Neural progenitor cell (in vitro differentiated cells): ENCODE measurements at places on chromosomes 11 and 22. TPM values are rescaled to one million over a fixed set of nuclear protein-coding genes. Genes with fewer than 3 reads are reported as not detected.

The DEFB131B gene
- total RNA-seq = not detected in 2 replicates

DNA sequence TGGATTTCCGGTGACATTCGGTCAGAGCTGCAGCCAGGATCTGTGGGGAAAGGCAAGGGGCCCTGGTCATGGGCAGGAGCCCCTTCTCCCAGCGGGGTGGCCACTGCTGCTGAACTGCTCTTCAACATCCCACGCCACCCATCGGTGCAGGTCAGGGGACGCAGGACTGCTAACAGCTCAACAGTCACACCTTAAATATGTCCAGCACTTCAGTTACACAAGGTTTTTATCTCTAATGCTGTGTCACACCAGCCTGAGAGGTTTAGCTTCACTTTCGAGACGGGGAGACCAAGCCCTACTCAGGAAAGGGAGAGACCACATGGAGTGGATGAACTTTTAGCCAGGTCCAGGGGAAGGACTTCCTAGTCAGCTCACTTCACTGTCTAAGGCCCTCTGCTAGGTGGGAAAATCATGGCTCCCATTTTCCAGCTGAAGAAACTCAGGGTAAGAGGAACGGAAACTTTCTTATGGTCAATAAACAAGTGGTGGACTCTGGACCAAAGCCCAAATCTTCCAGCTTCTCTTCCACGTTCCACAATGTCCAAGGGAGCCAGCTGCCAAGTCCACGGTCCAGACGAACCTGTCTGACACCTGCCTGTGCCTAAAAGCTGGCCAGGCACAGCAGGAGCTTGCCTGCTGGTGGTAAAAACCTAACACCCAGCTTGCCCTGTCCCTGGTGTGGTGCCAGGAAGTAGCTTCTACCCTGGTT lies 21.0 kb upstream of the CHADL start:
- no peak for DNase-seq

- no peak for DNase-seq
Observed at GRCh38 chr22:35334004-35334403, 34.3 kb downstream of the TOM1 start.

GRCh38 chr11:455566-456147 lies 5.6 kb downstream of the PTDSS2 start:
- no peak for DNase-seq

GRCh38 chr11:20670932-20671403 lies 1.6 kb downstream of the NELL1 start:
- DNase-seq = peak; percentile 34

DNA sequence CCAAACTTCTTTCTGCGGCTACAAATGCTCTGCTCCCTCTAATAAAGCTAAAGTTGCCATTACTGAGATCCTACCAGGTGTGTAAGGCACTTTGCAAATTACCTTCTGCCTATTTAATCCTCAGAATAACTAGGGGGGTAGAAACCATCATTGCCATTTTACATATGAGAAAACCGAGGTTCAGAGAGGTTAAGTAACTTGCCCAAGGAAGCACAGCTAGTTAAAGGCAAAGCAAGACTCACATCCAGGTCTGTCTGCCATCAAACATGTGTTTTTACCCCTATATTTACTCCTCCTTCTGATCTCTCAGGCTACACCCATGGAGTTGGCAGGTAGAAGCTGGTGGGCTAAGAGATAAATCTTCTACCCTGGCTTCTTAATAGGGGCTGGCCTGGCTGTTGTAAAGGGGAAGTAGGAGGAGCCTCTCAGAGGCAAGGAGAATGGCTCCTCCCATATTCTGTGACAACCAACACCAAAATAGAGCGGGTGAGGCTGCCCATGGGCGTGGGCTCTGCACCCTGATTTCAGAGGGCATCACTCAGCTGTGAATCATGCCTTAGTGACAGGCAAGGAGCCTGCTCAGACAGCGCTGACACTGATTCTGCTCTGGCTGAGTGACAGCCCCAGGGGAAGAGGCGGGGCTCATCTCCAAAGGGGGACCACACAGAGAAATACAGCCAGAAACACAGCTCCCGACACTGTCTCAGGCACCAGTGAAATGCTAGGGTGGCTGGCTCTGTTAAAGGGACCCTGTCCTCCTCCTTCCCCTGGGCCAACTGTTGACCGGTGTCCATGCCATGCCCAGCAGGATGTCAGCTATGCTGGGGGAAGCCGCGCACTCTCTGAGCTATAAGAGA lies 106.8 kb downstream of the ABTB2 start:
- peak; percentile 56 for DNase-seq

- DNase-seq = no peak
Observed at GRCh38 chr22:49976439-49977175, 16.0 kb downstream of the PIM3 start.

- DNase-seq = peak; percentile 36
Observed at GRCh38 chr11:8933931-8934330, 1.2 kb upstream of the C11orf16 start.

DNA sequence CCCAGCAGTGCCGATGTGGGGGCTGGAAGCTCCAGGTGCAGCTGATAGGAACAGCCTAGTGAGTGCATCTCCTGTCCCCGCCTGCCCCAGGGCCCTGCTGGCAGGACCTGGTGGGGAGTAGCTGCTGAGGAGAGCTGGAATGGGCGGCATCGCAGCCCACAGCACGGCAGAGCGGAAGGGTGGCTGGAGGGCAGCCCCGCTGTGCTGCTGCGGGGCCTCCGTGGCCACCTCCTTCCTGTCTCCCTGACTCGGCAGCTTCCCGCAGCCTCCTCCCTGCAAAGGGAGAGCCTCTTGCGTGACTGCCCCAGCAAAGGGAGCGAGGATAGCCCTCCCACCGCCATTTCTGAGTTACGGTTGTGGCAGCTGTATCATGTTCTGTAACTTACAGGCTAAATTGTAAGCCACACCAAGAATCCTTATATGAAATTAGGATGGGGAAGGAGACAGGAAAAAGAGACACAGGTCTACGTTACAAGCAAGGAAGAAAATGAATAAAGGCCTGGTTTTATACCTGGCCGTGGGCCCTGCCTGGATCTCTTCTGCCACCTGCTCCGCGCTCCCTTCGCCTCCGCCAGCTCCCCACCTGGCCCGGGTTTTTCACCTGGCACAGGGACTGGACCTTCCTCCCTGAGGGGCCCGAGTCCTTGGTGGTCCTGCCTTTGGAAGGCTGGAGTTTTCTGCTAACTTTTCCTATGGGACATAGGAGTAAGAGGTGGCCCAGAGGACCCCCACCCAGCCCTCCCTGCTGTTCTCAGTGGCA lies 10.0 kb downstream of the TPCN2 start:
- no peak for DNase-seq

GRCh38 chr11:35040221-35040942 lies 98.6 kb upstream of the CD44 start:
- no peak for DNase-seq

- no peak for DNase-seq
Observed at GRCh38 chr11:78310500-78310909, 107.1 kb downstream of the GAB2 start.

DNA sequence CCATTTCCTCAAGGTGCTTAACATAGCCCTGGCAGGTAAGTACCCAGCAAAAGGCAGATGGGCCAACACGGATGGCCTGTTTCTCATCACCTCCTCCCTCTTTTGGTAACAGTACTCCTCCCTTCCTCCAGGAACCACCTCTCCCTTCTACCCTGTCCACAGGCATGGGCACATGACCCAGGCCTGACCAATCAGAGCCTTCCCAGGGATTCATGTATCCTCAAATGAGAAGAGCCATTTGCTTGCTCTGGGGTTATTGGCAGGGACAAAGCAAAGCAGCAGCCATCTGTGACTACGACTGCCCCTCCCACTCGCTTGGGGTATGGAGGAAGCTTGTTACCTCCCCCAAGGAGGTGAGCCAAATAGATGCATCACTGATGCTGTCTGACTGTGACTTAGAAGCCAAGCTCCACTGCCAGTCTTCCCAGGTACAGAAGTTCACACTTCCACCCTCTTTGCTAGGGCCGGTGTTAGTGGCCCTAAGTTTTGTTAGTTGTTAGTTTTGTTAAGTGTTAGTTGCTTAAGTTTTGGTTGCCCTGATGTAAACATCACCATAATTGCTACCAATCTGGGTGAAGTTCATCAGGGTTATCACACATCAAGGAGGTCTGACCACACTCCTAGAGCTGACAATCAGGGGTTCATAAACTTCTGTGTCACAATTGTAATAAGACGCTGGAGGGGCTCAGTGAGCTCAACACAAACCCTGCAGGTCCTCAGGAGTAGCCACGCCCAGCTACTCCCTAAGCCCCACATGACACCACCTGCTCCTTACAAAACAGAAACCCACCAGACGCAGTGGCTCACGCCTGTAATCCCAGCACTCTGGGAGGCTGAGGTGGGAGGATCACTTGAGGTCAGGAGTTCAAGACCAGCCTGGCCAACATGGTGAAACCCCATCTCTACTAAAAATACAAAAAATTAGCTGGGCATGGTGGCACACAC lies 57.3 kb downstream of the ARFGAP3 start:
- no peak for DNase-seq

DNA sequence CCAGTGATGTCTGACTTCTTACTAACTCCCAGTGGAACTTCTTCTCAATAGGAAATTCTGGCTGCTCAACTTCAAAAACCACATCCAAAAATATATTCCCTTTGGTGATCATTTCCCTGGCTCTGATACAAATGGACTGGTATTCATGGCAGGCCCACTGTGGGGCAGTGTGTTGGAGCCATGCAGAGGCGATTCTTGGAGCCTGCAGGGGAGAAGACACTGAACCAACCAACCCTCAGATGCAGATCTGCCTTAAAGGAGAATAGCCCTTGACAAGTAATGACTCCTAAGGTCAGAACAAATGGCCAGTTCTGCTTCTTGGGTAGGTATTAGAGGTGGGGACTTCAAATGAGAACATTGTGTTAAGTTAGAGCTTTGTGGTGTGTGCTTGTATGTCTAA lies 12.2 kb downstream of the OR4D9 start:
- DNase-seq = peak; percentile 24

The OR51I1 gene
- 0.15 TPM in 1 of 2 replicates, not detected in the other for total RNA-seq

The FREY1 gene
- total RNA-seq = 0.99 TPM in 1 of 2 replicates, not detected in the other

- no peak for DNase-seq
Observed at GRCh38 chr22:36303115-36303467, 50.2 kb downstream of the APOL1 start.

GRCh38 chr11:22681281-22681812 lies 14.9 kb downstream of the GAS2 start:
- no peak for DNase-seq

DNA sequence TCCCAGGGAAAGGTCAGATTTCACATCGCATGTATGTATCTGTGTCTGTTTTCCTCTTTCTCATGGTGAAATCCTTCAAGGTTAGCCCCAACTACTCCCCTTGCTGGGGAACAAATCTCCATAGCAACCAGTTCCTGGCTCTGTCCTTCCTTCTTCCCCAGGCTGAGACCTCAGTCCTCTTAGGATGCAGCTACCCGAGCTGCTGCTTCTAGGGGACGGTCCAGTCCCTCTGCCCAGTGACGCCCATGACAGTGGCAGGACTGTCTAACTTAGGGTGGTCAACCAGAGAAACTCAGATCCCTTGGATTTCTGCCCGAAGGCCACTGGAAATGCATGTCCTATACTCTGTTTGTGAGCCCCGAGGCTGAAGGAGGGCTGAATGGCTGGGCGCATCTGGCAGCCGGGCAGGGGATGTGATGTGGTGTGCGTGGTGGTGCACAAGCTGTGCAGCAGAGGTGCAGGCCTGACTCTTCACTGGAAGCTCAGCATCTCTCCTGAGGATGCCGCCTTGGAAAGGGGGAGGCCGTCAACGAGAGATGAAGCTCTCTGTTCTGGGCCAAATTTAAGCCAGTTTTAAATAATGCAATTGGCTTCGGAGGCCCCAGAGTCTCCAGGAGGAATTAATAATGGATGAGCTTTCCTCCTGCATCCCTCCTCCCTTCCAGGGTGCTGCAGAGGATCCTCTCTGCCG lies 118.7 kb upstream of the B3GAT1 start:
- DNase-seq = no peak

- DNase-seq = no peak
Observed at GRCh38 chr11:10650630-10651029, 42.9 kb downstream of the IRAG1 start.

The CLMP gene
- 5.7 and 10.7 TPM in 2 replicates for total RNA-seq

GRCh38 chr22:39021552-39022250 lies 774 bp downstream of the APOBEC3D start:
- no peak for DNase-seq

DNA sequence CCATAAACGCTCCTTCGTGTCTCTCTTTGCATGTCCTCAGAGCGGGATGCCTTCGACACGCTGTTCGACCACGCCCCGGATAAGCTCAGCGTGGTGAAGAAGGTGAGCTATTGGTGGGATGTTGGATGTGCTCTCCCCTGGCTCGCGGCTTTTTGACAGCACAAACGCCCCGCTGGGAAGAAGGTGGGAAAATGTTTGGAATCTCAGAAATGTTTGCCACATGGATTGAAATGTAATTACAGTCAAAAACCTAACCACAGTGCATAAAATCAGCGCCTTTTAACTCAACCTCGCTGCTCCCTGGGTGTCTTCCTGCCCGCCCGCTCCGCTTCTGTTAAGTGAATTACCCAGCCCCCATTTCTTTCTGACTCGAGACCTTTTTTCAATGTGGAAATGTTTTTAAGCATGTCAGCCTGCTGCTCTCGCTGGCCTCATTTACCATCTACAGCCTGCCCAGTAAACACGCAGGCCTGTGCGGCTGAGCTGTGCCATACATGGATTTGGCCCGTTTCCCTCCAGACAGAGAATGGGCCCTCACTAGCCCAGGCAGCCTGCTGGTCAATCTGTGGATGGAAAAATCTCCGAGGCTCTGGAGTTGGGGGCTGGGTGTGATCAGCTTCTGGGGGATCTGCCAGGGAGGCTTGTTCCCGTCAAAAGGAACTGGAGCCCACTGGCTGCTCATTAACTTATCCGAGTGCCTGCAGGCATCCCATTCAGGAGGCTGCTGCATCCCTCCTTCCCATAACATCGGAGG lies 32.7 kb upstream of the PARVG start:
- peak; percentile 66 for DNase-seq

The SSTR3 gene
- 0.19 and 0.53 TPM in 2 replicates for total RNA-seq

- no peak for DNase-seq
Observed at GRCh38 chr11:28939381-28939780, 831.2 kb downstream of the METTL15 start.

DNA sequence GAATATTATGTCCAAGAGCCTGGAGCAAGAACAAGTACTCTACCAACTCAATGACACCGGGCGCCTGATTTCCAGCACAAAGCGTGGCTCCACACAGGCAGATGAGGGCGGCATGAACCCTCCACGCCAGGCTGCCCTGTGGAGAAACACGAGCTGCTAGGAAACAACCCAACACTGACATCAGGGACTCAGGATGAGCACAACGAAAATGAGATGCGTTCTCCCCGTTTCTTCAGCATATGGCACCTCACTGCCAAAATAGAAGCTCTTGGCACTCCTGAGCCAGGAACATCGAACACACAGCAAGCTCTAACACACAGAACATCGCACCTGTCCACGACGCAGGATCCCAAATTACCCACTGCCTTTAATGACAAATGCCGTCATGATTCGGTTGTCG lies 68.3 kb downstream of the NCAPD3 start:
- no peak for DNase-seq

The TMEM151A gene
- total RNA-seq = 0.03 TPM in 1 of 2 replicates, not detected in the other

GRCh38 chr11:9605742-9606141 lies 32.3 kb downstream of the WEE1 start:
- DNase-seq = no peak
